Mammary epithelial cell (primary cell): ENCODE measurements at places on chromosomes 7 and 10. TPM values are rescaled to one million over a fixed set of nuclear protein-coding genes. Genes with fewer than 3 reads are reported as not detected.
A peak's percentile ranks its signal among the peaks of the same experiment; 100 is the strongest.

- DNase-seq = peak; percentile 42
Observed at GRCh38 chr7:107999779-108000560, 3.0 kb downstream of the LAMB1 start.

DNA sequence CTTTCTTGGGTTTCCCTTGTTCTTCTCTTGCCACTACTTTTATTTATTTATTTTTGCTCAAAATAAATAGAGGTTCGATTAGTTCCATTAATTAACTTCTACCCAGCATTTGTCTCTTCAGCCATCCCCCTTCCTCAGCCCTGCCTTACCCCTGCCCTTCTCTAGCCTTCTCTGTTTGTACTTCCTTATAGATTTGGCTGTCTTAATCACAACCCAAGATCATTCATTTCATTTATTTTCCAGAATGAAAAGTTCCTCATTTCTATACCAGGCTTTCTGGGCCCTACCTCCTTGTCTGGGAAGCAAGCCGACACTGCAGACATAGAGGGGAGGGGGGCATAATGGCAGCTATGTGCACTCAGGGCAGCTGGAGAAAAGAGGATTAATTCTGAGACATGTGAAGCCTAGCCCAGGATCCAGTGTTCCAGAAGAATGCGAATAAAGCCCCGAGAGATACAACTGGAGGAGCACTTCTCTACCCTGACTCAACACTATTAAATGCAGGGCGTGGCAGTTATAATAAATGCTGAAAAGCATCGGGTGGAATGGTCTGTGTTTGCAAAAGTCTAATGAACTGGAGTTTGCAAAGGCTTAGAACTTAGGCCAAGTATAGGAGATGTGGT, 6.4 kb upstream of the PDCD4 start:
- peak; percentile 70 for DNase-seq

DNA sequence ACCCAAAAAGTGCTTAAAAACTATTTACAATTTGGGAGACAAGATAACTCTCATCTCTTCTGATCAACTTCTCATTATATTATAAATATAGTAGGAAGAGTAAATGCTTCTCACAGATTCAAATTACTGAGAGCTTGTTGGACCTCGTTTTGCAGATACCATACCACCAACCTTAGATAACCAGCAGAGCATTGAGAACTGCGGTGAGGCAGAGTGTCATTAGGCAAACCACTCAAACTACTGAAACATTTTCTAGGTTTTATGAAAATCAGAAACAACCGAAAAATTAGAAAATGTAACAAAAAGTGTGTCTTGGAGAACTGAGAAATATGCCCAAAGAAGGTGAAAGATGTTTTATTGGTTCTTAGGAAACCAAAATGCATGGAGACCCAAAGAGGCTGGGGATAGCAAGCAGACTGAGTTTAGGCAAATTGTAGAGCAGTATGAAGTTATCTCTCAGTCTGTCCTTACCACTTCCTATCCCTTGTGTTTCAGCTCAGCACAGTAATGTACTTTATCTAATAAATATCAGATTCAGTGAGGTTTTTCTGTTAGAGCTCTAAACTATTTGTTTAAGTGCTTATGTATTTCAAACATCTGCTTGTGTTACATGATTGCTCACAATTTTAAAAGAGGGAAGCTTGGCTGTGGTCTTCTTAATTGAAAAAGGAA, 77.9 kb downstream of the HECTD2 start:
- no peak for DNase-seq

- DNase-seq = no peak
Observed at GRCh38 chr10:52923520-52923919, 150.9 kb upstream of the MBL2 start.

DNA sequence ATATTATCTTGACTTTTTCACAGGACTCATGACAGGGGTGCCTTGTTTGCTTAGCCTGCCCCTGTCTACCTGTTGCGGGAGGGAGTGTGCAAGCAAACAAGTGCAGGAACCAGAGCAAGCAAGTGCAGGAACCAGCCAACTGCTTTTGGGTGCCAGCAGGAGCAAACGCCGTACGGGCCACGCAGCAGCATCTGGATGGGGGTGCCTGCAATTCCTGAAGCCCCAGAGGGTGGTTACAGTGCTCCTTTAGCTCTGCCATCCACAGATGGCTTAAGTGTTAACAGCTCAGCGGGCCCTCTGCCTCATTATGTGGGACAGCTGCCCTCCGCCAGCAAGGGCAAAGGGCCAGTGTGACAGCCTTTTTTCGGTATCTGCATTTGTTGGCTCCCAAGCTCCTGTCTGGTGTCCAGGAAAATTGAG, 83.5 kb downstream of the MICU1 start:
- DNase-seq = no peak

DNA sequence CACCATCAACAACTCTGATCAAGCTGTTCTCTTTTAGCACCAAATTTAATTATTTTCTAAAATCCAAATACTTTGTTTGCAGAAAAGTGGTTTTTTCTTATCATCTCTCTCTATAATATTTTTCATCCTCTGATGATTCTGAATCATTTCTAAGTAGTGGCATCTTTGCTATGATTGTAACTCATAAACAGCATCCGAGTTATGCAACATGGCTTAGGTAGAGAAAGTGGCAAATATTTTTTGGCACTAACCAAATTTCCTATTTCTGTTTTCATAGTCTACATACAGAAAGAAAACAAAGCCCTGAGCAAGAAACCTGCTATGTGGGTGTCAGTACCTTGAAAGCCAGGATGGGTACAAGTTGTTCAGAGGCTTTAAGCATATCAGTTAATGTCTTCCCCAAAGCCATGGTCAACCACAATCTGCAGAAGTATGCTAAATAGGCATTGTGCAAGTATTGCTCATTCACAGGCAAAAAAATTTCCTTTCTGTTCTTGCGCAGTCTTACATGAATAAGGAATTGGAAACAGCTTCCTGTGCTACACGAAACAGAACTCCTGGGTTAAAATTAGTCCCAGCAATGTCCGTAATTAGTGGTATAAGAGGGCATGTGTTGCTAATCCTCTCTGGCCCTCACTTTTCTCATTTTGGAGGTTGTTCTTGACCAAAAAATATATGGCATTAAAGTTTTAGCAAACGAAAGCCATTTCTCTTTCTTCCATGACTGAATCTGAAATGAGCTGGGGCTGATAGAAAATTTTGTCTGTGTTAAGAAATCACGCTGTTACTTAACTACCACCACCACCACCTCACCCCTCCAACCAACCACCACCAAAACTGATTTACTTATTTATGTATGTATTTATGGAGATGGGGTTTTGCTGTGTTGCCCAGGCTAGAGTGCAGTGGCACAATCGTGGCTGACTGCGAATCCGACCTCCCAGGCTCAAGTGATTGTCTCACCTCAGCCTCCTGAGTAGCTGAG, 325.6 kb upstream of the MAGI2 start:
- DNase-seq = peak; percentile 84

- no peak for DNase-seq
Observed at GRCh38 chr7:88309819-88310218, 3.1 kb upstream of the STEAP4 start.

The GIMAP6 gene
- total RNA-seq = not detected in 2 replicates

The SPACDR gene
- total RNA-seq = not detected

DNA sequence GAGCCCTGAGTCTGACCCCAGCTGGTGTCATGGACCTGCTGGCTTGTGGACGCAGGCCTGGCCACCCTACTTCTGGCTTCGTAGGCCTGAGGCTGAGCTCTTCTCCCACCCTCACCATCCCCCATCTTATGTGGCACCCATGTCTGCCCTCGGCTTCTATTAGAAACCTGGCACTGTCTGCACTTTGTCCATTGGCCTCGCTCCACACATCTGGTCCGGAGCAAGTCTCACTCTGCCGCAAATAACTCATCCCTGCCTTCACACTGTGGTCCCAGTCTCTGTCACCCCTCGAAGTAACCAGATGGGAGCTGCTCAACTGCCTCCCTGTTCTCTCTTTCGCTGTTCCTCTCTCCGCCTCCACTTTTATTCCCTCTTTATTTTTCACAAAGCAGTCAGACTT, 78.6 kb downstream of the TRRAP start:
- DNase-seq = no peak

- DNase-seq = peak; percentile 45
Observed at GRCh38 chr7:27122077-27122910, 8.3 kb downstream of the HOXA4 start.

GRCh38 chr10:63822496-63822895, 301.3 kb downstream of the REEP3 start:
- no peak for DNase-seq

The KEL gene
- total RNA-seq = not detected in 2 replicates

- no peak for DNase-seq
Observed at GRCh38 chr10:128046953-128047290, 79.3 kb downstream of the MKI67 start.

DNA sequence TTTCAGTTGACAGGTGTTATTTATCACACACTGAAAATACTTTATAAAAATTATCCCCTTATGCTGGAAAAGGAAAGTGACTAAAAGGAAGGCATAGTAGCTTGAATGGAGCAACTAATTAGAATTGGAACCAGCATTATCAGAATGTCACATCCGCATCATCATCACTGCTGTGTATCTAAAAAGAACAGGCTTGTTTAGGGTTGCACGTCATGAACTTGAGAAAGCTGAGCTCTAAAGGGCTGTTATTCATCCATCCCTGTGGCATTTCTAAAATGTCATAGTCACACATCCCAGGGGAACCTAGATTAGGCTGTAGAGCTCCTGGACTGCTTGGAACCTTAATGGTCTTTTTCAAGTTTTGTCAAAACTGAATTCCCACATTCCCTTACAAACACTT, 54.4 kb downstream of the KLHDC10 start:
- no peak for DNase-seq

The LAMB1 gene
- total RNA-seq = 285 TPM

- no peak for DNase-seq
Observed at GRCh38 chr7:139479620-139480019, 3.9 kb downstream of the KLRG2 start.

- no peak for DNase-seq
Observed at GRCh38 chr7:128755819-128756476, 16.8 kb downstream of the CALU start.

- peak; percentile 13 for DNase-seq
Observed at GRCh38 chr10:12214763-12215218, 18.8 kb downstream of the CDC123 start.

DNA sequence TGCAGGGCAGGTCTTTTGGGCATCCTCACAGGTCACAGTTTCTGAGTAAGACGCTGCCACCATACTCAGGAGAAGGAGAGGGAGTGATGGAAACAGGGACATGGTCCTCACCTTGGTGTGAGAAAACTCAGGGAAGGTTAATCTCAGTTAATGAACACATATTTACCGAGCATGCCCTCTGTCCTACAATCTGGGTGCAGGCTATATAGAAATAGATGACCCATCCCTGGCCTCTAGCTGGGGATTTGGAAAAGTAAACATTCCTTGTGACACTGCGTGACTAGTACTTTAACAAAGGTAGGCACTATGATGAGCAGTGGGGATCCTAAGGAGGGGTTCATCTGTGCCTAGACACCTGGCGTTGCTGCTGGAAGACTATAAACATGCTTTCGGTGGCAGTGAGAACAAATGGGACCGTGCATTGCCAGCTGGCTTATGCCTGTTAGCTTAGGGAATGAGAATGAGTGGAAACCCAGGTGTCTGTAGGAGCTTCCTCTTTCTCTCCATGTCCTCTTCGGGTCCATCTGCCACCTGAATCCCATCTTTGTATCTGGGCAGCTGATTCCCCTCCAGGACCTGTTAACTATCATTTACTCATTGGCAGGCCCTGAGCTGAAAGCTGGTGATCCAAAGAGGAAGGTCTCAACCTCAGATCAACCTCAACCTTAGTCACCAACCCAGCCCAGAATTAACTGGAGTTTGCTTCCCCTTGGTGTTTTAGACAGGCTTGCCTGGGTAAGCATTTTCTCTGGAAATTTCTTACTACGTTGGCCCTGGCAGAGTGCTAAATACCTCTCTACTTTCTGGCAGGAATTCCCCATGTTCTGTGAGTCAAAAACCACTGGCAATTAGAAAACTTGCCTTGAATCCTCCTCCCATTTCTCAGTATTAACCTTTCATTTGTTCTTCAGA, 794 bp downstream of the MBL2 start:
- DNase-seq = peak; percentile 59

DNA sequence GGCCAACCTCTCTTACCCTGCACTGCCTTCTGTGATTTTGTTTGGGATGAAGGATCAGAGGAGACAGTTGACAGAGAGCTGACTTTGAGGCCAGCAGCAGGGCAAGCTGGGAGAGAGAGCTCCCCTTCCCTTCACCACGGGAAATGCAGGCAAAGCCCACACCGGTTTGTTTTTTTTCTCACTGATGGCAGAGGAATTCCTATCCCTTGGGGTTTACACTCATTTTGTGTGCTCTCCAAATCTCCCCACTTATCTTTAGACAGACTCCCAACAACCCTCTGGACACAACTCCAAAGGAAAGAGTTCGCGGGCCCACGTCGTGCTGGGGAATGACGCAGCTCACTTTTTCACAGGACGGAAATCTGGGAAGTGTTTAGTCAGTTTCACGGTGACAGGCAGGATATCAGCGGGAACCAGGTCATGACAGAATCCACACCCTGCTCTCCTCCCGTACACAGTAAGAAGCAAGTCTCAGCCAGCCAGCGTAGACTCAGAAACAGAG, 68.3 kb upstream of the FAM171A1 start:
- DNase-seq = peak; percentile 3

GRCh38 chr10:43808136-43808535, 159.5 kb upstream of the ZNF32 start:
- no peak for DNase-seq

- DNase-seq = no peak
Observed at GRCh38 chr7:66330961-66331360, 125.8 kb downstream of the TPST1 start.

The SLC16A9 gene
- under 0.01 TPM for total RNA-seq

The SLC26A3 gene
- not detected for total RNA-seq

DNA sequence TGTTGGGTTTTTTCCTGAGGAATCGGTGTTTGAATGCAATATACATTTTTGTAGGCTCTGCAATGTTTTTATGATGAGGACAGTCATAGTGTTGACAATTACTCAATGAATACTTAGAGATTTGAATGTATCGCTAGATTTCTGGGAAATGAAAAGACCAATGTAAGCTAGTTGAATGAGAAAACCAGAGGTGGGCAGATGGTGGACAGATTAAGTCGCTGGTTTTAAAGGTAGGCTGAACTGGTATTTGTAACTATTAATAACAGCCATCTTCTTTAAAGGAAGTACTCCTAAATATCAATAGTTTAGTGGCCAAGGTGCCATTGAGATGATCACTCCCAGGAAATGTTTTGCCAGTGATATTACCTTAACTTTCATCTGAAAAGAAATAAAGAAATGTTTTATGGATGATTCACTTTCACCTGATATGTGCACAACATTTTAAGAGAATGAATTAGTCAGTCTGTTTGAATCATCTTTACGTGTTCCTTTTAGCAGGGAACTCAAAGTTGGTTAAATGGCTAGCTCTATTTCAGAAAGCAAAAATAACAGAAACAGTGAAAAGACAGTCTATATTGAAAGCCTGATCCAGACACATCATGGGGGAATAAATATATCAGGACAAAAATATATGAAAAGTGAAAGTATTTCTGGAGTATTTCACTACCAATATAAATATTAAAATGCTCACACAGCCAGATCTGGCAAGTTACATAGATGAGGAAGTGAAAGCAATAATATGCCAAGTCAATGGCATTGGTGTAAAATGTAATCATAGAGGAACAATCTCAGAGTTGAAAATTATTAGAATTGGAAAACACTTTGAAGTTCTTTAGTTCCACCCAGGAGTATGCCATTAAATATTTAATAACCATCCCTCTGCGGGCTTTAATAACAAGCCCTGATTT, 20.7 kb downstream of the MET start:
- DNase-seq = peak; percentile 83
